ENCODE measurements at places on chromosomes 5 and 9.

DNA sequence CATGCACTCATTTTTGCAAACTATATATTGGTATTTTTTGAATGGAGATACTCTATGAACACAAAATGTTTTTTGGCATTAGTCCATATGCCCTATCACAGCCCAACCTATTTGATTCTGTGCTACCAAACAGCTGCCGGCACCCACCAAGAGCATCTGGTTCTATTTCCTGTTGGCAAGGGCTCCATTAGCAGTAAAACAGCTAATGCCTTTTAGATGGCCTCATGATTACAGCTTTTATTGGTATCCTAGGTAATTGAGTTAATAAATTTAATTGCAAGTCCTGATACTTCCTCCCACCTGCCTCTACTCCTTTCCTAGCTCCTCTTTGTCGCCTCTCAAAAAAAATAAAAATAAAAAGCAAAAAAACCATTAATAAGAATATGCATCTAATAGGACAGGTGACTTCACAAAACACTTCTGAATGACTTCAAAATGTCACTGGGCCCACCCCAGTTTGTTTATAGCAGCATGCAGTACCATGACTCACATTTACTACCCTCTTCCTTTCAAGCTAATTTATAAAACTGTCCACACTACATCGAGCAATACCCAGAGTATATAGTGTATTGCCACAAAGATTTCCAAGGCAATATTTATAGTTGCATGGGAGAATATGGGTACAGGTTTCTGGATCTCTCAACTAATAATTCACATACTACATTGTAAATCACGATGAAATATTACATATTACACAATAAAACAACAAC, 620.4 kb downstream of the SLCO4C1 start:
- DNase-seq, result no peak

- DNase-seq, result no peak
Measured at GRCh38 chr9:127495884-127496555, 44.7 kb downstream of the LRSAM1 start.

- DNase-seq, result no peak
Measured at GRCh38 chr5:172213126-172213525, 19.2 kb downstream of the EFCAB9 start.

DNA sequence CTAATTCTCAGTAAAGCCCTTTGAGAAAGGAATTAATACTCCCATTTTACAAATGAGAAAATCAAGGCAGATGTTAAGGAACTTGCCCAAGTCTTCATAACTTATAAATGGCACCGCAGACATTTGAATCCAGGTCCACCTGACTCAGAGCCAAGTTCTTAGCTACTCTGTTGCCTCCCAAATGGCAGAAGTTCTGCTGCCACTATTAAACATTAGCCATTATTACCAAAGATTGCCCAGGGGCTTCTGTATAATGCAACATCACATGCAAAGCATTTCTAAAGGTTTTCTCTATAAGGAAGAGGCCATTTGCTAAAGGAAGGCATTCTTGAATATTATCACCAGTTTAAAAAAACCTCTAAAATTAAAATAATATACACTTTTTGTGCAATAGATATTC, 28.3 kb downstream of the TPD52L3 start:
- DNase-seq, result no peak

GRCh38 chr5:168843277-168844015, 264.3 kb upstream of the PANK3 start:
- peak; percentile 77 for DNase-seq

- no peak for DNase-seq
Measured at GRCh38 chr5:78289911-78290310, 4.6 kb downstream of the AP3B1 start.

DNA sequence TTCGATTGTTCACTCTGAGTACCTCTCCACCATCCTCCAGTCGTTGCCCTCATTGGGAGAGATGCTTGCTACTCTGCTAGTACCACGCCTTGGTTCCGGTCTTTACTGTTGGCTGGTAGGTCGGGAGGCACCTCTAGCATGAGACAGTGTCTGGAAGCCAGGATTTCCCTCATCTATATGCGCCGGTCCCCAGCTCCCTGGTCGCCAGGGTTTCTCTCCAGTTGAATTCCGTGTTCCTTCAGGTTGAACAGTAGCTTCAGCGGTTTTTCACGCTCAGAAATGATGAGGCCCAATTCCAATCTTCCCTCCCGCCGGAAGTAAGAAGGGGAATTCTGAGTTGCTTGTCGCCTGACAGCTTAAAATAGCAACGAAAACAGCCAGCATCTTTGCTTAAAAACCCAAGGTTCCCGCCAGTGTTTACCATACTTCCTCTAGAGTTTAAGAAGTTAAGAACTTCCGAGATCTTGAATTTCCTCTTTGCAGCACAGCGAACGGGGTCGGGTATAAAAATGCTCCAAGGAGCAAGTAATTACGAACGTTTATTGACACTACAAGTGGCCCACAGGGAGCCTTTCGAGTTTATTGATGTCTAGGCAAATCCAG, 1.3 kb upstream of the ST8SIA4 start:
- no peak for DNase-seq

- DNase-seq, result no peak
Measured at GRCh38 chr9:103193992-103194391, 198.9 kb downstream of the CYLC2 start.

DNA sequence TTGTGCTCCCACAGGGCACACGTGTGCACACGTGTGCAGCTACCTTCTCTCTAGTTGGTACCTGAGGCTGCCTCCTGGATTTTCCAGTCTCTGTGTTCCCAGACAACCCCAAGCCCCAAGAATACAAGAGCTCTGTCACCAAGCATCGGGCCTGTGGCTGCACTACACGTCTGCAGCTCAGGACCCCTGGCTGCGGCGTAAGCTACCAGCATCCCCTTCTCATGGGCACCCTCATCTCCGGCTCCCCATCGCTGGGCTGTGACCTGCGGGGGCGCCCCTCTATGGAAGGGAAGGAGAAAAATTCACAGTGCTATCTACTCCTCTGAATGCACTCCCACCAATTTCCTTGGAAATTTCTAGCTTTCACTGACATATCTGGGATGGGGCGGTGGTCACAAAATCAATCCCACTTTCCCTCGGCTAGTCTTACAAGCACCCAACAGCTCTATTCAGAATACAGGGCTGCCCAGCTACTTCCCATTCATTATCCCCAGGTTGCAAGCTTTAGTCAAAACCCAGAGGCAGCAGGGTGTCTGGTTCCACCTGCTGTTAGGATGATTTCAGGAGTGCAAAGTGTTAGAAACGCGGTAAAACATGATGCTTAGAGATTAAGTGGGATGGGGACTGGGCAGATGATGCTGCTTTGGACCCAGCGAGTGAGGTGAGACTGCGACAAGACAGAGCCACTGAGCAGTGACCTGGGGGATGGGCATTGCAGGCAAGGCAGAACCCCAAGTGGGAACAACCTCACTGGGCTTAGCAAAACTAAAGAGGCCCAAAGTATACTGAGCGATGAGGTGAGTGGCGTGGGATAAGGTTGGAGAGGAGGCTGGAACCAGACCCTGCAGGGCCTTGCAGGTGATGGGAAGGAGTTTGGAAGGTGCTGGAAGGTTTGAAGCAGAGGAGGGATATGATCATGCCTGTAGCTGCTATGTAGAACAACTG, 121.7 kb downstream of the KCNIP1 start:
- no peak for DNase-seq
